ENCODE measurements at places on chromosomes 12 and 14. TPM values are rescaled to one million over a fixed set of nuclear protein-coding genes. Genes with fewer than 3 reads are reported as not detected.

Gene PLD4
- under 0.01 TPM for total RNA-seq

Gene AQP5
- not detected for total RNA-seq

Gene GARIN6
- total RNA-seq, result not detected

Gene TMEM116
- 10.9 TPM for total RNA-seq

Gene ANKLE2
- total RNA-seq, result 54.6 TPM

Gene WNT1
- not detected for total RNA-seq

Gene CLEC7A
- total RNA-seq, result not detected

Gene CCDC177
- total RNA-seq, result under 0.01 TPM

Gene RILPL2
- 4.0 TPM for total RNA-seq

Gene SP7
- total RNA-seq, result not detected

Gene WDHD1
- total RNA-seq, result 6.3 TPM

Gene KCNMB4
- total RNA-seq, result 0.44 TPM

Gene MARCHF9
- total RNA-seq, result 5.1 TPM

Gene WSCD2
- total RNA-seq, result not detected

Gene IFI27
- 34.4 TPM for total RNA-seq
